ENCODE measurements at places on chromosomes 1 and 21.
A peak's percentile ranks its signal among the peaks of the same experiment; 100 is the strongest.

DNA sequence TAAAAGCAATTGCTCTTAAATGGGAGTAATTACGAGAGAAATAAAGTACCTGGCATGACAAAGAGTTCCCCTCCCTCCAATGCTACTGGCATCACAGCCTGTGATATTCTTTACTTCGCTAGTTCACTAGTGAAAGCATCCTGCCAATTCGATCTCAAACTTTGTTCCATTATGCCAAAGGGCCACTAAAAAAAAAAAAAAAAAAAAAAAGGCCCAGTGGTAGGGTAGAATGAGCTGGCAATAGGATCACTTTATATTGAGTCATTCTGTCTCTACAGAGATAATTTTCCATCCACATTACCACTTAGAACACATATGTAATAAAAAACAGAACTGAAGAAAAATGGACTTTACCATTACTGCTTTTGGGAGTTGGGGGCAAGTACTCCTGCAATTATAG lies 11.2 kb downstream of the PUM1 start:
- peak overlapping the region; percentile 73 for H3K27ac ChIP-seq
- no peak for DNase-seq
- H3K4me3 ChIP-seq, result peak overlapping the region; percentile 8
- H3K27me3 ChIP-seq, result no peaks in the 10 kb centered on the region
- peaks cover 56% of the 10 kb centered on the region for H3K36me3 ChIP-seq

DNA sequence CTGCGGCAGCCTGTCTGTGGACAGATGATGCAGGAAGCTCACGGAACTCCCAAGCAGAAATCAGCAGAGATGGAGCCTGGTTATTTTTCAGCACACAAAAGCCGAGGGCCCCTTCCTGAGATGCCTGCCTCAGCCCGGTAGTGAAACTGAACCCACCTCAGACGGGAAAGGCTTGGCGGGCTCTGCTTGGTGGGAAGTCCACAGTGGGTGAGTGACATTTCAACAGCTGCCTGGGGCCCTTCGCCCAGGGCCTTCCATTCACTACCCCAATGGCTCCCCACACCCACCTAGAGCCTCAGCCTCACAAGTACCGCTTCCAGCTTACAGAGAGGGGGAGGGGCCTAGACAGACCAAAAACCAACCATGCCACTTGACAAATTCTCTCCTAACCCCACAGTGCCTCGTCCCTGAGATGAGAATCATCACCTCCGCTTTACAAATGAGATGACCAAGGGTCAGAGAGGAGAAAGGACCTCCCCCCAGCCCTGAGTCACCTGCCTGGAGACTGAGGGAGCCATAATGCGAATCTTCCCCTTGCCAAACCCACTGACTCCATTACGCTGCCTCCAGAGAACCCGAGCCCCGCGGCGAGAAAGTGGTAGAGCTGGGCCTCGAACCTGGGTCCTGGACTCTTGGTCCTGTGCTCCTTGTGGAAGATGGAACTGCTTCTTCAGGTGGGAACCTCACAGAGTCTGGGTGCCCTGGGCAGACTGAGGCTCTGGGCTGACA lies 3.4 kb upstream of the ECE1 start:
- peaks cover 13% of the 10 kb centered on the region for H3K36me3 ChIP-seq
- peak; percentile 88 for DNase-seq
- no peaks in the 10 kb centered on the region for H3K27me3 ChIP-seq
- peak overlapping the region; percentile 98 for H3K27ac ChIP-seq

- no peak for DNase-seq
- no peak overlapping the region for H3K4me3 ChIP-seq
- no peaks in the 10 kb centered on the region for H3K4me1 ChIP-seq
- H3K36me3 ChIP-seq, result no peaks in the 10 kb centered on the region
- no peak overlapping the region for H3K27ac ChIP-seq
These were observed 316.2 kb upstream of the CXADR start for GRCh38 chr21:17196623-17197022.

DNA sequence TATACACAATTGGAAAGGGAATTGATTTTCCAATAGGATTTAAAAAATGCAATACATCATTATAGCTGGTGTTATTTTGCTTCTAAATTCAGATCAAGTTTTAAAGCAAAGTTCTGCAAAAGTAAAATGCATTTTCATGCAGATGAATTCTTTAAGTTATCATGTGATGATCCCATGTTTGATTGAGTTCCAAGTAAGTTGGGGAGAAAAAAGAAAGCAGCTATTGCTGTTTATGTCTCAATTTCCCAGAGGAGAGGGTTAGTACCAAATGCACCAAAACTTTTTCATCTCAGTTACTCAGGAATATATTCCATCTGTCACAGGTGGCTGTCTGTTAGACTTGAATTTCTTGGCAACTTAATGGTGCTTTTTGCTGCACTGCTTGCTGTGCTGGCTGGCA lies 29.7 kb downstream of the HSPA13 start:
- no peak overlapping the region for H3K27ac ChIP-seq
- no peak for DNase-seq
- H3K4me3 ChIP-seq, result no peak overlapping the region
- no peaks in the 10 kb centered on the region for H3K4me1 ChIP-seq

- H3K4me1 ChIP-seq, result no peaks in the 10 kb centered on the region
- no peak overlapping the region for H3K4me3 ChIP-seq
- H3K27ac ChIP-seq, result no peak overlapping the region
- no peak for DNase-seq
These were observed 123.5 kb upstream of the NGF start for GRCh38 chr1:115461526-115461925.

DNA sequence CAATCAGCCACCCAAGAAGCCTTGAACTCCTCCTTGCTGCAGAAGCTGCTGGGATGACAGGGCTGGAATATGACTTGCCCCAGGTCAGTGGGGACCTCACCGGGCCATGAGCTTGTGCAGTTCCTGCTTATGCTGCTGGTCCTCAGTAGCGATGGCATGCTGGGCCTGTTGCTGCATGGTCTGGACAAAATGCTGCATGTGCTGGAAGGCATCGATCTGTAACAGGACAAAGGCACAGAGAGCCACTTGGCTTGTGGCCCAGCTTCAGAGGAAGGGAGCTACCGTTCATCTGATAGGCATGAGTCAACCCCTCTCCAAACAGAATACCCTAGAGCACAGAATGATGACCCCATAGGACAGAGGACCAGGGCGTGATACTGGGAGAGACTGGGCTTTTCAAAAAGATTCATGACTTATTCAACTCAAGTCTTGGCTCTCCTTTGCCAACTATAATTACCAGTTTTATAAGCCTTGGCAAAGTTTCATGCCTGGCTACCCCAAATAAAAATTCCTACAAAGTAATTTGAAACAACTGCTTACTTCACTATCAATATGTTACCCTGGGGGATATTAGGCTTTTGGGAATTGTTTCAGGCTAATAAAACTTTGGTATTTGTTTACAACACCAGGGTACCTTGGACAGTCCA lies 34.7 kb upstream of the EXOSC10 start:
- no peak overlapping the region for H3K27ac ChIP-seq
- H3K4me1 ChIP-seq, result no peaks in the 10 kb centered on the region
- no peak for DNase-seq

DNA sequence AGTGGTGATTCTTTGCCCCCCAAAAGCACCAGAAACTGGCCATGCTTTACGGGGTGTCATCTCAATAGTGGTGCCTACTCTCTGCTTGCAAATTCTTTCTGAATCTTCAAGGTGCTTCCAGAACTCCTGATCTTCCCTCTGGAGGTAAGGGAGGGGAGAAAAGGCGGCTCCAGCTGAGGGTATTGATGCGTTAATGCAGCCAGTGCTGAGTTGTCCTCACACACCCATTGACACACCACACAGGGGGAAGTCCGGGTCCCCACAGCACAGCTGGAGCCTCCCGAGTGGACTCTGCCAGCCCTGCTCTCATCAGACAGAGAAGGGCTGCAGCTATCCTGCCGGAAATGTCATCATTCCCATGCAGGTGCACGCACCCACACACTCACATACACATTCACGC lies 1.2 kb downstream of the VSIG8 start:
- H3K4me1 ChIP-seq, result peaks cover 7% of the 10 kb centered on the region
- peaks cover 6% of the 10 kb centered on the region for H3K27me3 ChIP-seq
- no peak overlapping the region for H3K27ac ChIP-seq
- no peaks in the 10 kb centered on the region for H3K36me3 ChIP-seq
- DNase-seq, result no peak

Data from activated CD4-positive, alpha-beta T cell treated with anti-CD3 and anti-CD28 coated beads, Interleukin-2, amount 10 ng/mL, durations not matched to agents 24 days and 14 days (primary cell).